ENCODE measurements at places on chromosomes 16 and 17. TPM values are rescaled to one million over a fixed set of nuclear protein-coding genes. Genes with fewer than 3 reads are reported as not detected.
A peak's percentile ranks its signal among the peaks of the same experiment; 100 is the strongest.

- no peak for DNase-seq
Measured at GRCh38 chr17:74449773-74450172, 16.7 kb upstream of the CD300A start.

DNA sequence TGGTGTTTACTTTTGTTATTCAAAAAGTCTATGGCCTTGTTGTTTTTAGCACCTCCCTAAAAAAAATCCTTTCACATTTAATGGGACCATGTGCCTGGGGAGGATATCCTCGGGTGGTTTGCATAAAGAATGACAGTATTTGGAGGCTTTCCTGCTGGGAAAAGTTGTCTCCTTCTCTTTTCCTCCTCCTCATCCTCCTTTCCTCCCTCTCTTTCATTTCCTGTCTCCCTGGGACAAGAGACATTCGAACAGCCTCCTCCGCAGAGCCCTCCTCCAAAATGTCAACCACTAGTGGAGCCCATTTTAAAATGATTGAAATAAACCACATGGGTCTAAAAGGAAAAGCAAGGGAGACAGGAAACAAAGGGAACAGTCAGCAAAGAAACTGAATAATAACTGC lies 67.4 kb downstream of the MYH13 start:
- DNase-seq = no peak

GRCh38 chr16:21626659-21627277 lies 25.6 kb downstream of the IGSF6 start:
- DNase-seq = no peak

DNA sequence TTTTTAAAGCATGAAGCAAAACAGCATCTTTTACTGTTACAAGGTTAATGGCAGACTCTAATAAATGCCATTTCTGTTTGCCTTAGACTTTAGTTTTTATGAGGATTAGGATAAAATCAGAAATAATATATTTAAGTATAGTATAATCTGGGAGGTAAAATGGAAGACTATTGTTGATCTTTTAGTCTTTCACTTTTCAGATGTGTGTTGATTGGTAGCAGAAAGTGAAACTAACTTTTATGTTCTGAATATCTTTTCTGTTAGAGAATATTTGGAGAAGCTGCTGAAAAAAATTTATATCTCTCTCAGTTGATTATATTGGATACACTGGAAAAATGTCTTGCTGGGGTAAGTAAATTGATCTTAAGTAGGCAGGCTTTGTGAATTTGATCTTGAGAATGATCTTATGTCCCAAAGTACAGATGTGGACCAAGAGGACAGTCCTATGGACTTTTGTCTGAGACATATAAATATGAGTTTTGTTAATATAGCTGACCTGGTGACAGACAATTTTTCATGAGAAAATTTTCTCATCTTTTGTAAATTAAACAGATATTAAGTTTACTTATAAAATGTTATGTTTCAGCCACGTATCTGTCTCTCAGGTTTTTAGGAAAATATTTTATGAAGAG lies 64.1 kb downstream of the NF1 start:
- no peak for DNase-seq

GRCh38 chr17:67239597-67239996 lies 5.4 kb downstream of the HELZ start:
- DNase-seq = no peak

- no peak for DNase-seq
Measured at GRCh38 chr17:28520687-28521086, 14.5 kb downstream of the FOXN1 start.

GRCh38 chr16:56013962-56014552 lies 138.9 kb upstream of the CES5A start:
- DNase-seq = peak; percentile 7

GRCh38 chr16:3193221-3194212 lies 5.5 kb downstream of the OR1F1 start:
- no peak for DNase-seq

DNA sequence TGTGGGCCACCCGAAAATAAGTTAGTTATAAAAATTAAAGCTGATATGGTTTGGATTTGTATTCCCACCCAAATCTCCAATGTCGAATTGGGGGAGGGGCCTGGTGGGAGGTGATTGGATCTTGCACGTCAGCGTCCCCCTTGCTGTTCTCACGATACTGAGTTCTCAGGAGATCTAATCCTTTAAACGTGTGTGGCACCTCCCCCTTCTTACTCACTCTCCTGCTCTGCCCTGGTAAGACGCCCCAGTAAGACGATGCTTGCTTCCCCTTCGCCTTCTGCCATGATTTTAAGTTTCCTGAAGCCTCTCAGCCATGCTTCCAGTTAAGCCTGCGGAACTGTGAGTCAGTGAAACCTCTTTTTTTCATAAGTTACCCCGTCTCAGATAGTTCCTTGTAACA lies 35.4 kb downstream of the SYCE1L start:
- DNase-seq = no peak

- no peak for DNase-seq
Measured at GRCh38 chr17:46809110-46809571, 9.4 kb downstream of the WNT3 start.

GRCh38 chr17:4136373-4136772 lies 6.5 kb downstream of the ZZEF1 start:
- DNase-seq = no peak

DNA sequence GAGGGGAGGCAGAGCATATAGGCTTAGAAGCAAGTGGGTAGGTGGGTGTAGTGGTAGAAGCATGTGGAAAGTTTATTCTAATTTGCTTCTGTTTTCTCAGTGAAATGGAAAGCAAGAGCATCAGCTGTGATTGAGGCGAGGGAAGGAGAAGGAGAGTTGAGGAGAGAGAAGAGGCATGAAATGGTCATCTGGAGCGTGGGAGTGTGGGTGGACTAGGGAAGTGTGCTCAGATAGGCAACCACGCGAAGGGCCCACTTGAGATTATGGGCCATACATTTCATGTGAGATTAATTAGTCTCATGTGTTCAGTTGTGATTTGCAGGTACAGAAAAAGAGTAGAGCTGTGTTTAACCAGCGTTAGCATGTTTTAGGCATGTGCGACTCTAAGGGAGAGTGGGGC lies 20.8 kb upstream of the CDC6 start:
- DNase-seq = no peak

- no peak for DNase-seq
Measured at GRCh38 chr16:69223882-69224281, 36.9 kb downstream of the SNTB2 start.

DNA sequence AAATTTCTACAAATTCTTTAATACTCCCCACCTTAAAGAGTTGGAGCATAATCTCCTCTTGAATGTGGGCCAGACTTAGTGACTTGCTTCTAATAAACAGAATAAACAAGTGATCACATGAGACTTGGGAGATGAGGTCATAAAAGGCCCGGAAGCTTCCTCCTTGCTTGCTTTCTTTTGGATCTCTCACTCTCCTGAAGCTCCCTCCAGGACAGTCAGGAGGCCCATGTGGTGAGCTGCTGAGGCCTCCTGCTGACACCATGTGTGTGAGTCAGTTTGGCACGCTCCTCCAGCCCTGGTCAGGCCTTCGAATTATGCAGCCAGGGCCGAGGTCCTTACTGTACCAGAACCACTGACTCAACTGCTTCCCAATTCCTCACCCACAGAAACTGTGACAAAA lies 53.2 kb downstream of the NDEL1 start:
- no peak for DNase-seq

GRCh38 chr17:48238933-48239602 lies 131.5 kb downstream of the SNX11 start:
- DNase-seq = no peak

DNA sequence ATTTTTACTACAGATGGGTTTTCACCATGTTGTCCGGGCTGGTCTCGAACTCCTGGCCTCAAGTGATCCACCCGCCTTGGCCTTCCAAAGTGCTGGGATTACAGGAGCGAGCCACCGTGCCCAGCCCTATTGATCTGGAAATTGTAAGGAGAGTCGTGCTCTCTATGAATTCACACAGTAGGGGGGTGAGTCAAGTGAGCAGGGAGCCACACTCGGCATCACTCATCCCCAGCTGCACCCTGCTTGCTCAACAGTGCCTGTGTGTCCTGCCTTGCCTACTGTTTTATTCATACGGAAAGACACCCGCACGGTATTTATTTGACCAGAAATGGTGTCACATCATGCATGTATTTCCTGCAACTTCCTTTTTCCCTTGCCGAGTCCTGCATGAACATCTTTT lies 157.2 kb upstream of the FOXF1 start:
- DNase-seq = no peak

DNA sequence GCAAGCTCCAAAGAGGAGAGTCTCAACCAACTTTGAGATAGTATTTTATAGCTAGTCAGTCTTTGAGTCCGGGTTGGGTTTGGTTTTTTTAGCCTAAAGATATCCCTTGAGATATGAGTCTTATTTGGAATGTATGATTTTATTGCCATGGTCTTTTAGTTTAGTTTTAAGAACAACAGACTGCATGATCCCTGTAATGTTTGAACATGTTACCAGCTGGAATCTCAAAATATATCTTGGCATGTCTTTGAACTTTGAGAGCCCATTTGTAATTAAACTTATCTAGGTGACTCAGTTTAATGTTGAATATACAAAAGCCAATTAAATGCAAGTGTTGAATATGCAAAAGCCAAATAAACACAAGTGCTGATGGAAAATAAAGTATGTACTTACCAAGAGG lies 100.6 kb downstream of the TANGO6 start:
- no peak for DNase-seq

- DNase-seq = no peak
Measured at GRCh38 chr16:49588026-49588425, 214.4 kb downstream of the C16orf78 start.

DNA sequence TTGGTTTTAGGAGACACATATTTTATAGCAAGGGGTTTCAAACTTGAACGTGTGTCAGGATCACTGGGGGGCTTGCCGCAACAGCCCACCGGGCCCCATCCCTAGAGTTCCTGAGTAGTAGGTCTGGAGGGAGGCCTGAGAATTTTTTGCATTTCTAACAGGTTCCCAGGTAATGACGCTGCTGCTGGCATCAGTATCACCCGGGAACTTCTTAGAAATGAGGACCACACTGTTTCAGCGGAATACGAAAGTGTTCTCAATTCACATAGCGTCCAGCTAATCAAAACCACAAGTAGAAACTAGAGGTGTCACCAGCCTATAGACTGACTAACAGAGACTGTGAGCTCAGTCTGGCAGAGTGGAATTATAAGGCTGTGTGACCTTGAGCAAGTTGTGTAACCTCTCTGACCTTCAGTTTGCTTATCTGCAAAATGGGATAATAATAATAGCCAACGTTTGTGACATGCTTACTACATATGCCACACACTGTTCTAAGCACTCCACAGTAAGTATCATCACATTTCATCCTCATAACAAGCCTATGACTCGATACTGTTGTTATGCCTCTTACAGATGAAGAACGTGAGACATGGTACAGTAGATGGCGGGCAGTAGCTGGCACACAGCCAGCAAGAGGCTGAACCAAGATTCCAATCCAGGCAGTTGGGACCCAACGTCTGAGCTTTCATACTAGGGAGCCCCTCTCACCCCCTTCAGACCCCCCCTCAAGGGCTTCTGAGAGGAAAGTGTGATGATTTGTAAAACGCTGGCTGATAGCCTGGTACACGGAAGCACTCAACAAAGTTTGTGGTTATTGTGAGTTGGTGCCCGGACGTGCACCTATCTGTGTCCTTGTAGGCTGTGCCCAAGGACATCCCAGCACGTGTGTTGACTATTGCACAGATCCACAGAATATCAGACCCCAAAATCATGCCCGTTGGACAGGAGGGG lies 4.6 kb upstream of the ICAM2 start:
- no peak for DNase-seq

- DNase-seq = no peak
Measured at GRCh38 chr17:34464812-34465211, 101.8 kb upstream of the CCL1 start.

GRCh38 chr16:86626966-86627365 lies 48.6 kb downstream of the FOXL1 start:
- DNase-seq = no peak

GRCh38 chr16:65195998-65196397 lies 74.1 kb upstream of the CDH11 start:
- no peak for DNase-seq

- no peak for DNase-seq
Measured at GRCh38 chr17:30299000-30299399, 7.3 kb upstream of the BLMH start.

- DNase-seq = no peak
Measured at GRCh38 chr17:34308371-34308770, 10.9 kb upstream of the CCL8 start.

- no peak for DNase-seq
Measured at GRCh38 chr16:2467528-2468232, 3.4 kb upstream of the NTN3 start.

GRCh38 chr17:58391302-58391984 lies 25.9 kb downstream of the RNF43 start:
- DNase-seq = no peak

- DNase-seq = no peak
Measured at GRCh38 chr16:53111078-53111791, 56.4 kb downstream of the CHD9 start.

DNA sequence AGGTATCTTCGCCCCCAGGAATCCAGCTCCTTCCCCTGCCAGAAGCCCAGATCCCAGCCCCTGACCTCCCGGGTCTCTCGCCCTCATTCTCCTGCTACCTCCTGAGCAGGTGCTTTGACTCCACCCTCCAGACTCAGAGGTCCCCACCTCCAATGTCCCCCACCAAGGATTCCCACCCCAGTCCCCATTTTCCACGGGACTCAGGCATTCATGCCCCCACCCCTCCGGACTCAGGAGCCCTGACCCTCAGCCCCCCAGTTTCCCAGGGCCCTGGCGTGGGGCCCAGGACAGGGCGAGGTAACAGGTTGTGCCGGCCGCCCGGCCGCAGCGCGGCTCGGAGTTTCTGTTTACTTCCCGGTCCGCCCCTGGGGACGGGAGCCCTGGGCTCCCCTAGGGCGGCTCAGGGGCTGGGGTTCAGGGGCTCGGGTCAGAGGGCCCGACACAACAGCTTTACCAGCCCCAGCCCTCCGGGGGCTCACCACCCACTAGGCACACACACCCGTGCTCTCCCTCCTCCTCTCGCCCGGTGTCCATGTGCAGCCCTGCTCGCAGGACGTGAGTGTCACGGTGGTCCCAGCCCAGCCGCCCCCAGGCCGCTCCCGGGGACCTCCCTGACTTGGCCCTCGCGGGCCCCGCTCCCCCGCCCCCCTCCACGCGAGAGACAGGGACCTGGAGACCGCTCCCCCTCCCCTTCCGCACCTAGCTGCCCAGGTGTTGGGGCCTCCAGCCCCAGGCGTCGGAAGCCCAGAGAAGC lies 595 bp downstream of the BICDL2 start:
- no peak for DNase-seq

The ADGRG3 gene
- not detected for total RNA-seq

The ASGR1 gene
- 1.1 TPM for total RNA-seq

The KRTAP1-5 gene
- not detected for total RNA-seq

The C16orf96 gene
- not detected for total RNA-seq

The PDILT gene
- not detected for total RNA-seq

The ABCA10 gene
- total RNA-seq = 0.44 TPM

The TBC1D3G gene
- not detected for total RNA-seq

The RIPOR1 gene
- 26.3 TPM for total RNA-seq

The TBX6 gene
- total RNA-seq = 1.6 TPM

The MMP28 gene
- total RNA-seq = not detected

The NUDT7 gene
- 5.6 TPM for total RNA-seq

The MMP25 gene
- total RNA-seq = 12.8 TPM

The LRRC37B gene
- total RNA-seq = 16.7 TPM

Measured in activated T-helper 1 cell treated with anti-CD3 and anti-CD28 coated beads, Interleukin-12 subunit alpha, Interleukin-12 subunit beta, Interleukin-2, Interleukin-4 antibody, amounts not matched to agents 30 ng/mL and 10 ng/mL and 1 ng/mL, durations not matched to agents 14 hours and 24 hours and 36 hours (primary cell).